ENCODE measurements at places on chromosomes 12 and 14. TPM values are rescaled to one million over a fixed set of nuclear protein-coding genes. Genes with fewer than 3 reads are reported as not detected.

The TUBA1B gene
- total RNA-seq: 5,195 TPM

The WNT5B gene
- total RNA-seq: 102 TPM

The PTGER2 gene
- total RNA-seq: 24.7 TPM

The PSME1 gene
- total RNA-seq: 55.3 TPM

The MMAB gene
- total RNA-seq: 14.2 TPM
